ENCODE measurements at places on chromosomes 6 and 20.

DNA sequence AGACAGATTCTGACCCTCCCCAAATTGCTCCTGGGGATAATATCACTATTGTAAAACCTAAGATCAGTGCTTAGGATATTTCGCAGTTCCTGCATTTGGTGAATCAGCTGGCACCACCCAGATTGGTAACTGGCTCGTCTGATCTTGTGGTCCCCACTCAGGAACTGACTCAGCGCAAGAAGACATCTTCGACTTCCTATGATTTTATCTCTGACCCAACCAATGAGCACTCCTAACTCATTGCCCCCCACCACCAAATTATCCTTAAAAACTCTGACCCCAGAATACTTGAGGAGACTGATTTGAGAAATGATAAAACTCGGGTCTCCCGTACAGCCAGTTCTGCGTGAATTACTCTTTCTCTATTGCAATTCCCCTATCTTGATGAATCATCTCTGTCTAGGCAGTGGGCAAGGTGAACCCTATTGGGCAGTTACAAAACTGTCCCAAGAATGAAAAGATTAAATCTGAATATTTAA lies 55.7 kb upstream of the PRND start:
- DNase-seq = no peak

DNA sequence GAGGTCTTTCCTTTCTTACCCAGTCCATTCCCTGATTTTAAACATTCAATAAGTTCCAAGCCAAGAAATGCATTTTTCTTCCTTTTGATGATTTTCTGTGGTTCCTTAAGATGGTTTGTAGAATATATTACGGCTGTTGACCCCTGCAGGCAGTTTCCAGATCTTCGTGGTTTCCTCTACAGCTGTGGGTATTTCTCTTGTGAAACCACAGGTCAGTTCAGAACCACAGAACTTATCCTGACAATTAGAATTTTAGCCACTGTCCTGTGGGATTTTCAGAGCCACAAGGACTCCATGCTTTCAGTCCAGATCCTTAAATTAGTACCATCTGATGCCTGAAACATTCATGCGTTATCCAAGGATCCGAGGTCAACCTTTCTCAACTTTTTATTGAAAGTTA lies 29.7 kb upstream of the EXOC2 start:
- DNase-seq = no peak

GRCh38 chr6:3614918-3615317 lies 136.6 kb downstream of the PXDC1 start:
- DNase-seq = no peak

GRCh38 chr6:32529697-32530430 lies at the start of gene HLA-DRB5:
Gene HLA-DRB5 (minus strand): TSS chr6:32530287. CDS start chr6:32530224, 63 bp downstream.
- DNase-seq = no peak

DNA sequence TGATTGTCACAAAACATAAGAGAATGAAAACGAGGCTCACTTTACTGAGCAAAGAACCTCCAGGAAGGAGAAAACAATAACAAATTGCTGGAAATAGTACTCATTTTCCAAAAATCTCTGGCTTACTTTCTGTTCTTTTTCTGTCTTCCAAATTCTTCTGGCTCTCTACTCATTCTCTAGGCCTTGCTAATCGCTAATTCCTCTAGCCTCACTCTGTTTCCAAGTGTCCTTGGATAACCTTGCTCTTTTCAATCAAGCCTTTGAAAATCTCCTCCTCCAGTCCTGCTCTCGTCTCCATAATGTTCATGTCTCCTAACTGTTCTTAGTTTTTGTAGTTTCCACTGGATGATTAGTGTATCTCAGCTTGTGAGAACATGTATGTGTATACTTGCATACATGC lies 96.2 kb upstream of the MAP7 start:
- no peak for DNase-seq

DNA sequence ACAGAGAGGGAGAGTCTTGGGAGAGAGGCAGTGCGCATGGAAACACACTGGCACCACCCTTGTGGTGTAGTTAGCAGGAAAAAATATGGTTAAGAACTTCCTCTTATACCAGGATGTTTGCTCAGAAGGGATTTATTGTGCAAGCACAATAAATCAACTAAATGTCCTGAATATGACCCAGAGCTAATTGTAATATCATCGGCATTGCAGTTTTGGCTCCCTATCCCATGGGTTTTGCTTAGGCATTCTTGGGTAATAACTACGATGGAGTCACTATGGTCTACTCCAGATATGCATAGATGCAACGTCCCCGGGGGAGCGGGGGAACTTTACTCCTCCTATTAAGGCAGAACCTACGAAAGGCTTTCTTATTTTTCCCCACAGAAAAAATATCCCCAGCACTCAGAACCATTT lies 751.6 kb downstream of the EYS start:
- DNase-seq = no peak

DNA sequence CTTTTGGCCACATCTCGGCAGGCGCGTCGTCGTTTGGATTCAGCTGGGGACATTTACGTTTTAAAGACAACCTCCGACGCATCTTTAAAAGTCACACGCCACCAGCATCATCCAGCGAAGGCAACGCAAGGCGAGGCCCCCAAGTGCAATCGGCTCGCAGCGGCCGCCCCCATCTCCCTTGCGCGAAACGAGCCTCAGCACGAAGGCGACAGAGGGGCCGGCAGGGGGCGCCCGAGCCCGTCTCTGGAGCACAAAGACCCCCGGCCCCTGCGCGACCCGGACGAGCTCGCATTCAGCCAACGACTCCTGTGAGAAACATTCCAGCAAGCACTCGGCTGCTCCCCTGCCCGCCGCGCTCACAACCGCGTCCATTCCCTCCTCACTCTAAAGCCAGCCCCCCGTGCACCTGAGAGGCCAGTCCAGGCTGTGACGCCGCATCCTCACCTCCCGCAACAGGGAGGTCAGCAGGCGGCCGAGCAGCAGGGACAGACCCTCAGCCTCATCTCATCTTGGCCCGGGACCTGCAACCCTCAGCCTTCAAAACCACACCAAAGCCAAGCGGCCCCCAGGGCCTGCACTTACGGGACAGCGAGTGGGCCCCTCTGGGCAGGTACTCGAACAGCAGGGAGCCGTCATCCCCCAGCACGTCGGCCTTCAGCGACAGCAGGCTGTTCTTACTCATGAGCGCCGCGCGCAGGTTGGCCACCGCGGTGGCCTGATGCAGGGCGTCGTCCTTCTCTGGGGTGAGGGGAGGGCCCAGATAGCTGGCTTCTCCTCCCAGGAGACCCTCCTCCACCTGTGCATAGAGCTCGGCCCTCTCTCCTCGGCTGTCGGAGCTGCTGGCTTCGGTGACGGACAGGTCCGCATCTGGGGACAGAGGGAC lies 35.8 kb downstream of the SLC2A4RG start:
- no peak for DNase-seq

- DNase-seq = no peak
Measured at GRCh38 chr6:42046464-42047212, 3.7 kb upstream of the TAF8 start.

GRCh38 chr20:6029538-6029937 lies 24.3 kb downstream of the LRRN4 start:
- DNase-seq = no peak

DNA sequence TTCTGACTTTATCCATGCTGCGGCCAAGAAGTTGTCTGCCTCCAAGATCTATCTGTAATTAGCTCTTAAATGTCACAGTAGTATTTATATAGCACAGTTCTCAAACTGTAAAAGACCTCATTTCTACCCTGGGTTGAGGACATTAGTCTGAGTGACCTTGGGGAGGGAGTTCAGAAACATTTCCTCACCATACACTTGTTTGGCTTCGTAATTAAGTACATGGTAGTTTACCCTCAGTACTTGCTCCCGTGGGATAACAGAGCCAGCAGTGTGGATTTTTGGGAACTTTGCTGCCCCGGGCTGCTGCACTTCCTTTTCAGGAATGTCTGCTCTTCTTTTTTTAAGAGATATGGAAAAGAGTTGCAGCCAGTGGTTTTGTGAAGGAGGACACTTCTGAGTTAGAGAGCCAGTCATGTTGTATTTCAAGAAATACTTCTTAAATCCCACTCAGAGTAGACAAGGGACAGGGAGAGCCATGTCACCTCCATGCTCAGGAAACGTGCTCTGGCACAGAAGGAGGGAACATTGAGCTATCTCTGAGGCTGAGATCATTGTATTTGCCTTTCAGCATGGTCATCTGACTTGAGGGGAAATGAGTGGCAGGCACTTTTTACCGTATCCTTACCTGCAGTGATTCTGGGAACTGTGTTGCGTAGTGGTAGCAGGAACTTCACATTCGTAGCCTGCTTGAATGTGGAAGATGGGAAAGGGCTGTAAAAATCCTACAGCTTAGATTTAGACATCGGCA lies 33.6 kb downstream of the RPRD1B start:
- no peak for DNase-seq

DNA sequence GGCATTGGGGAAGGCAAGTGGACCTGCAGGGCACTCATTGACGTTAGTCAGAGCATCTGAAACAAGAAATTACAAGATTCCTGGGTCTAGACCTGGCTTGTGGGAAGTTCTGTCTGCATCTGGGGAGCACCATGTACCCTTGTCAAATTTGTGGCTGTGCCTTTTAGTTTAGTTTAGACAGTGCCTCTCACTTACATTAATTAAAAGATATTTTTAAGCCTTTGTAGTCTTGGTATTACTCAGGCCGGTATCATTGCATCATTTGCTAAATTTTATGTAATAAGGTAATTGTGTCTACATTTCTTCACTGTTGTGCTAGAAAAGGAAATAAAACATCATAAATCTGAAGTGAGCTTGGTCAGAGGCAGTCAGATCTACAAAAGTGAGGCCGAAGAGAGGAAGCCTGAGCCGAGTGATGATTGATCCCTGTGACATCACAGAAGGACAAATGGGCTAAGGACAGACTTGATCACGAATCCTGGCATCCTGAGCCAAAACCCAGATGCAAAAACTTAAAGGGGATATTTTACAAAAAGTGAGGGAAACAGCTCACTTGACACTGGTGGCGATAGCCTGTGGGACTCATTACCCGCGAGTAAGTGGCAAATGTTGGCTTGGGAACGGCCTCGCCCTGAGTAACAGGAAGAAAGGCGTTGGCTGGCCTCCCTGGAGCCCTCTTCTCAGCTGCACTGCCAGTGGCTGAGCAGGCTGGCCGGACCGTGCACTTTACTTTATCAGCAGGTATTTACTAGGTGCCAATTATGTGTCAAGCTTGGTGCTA lies 106.5 kb downstream of the TCP11 start:
- peak; percentile 47 for DNase-seq

DNA sequence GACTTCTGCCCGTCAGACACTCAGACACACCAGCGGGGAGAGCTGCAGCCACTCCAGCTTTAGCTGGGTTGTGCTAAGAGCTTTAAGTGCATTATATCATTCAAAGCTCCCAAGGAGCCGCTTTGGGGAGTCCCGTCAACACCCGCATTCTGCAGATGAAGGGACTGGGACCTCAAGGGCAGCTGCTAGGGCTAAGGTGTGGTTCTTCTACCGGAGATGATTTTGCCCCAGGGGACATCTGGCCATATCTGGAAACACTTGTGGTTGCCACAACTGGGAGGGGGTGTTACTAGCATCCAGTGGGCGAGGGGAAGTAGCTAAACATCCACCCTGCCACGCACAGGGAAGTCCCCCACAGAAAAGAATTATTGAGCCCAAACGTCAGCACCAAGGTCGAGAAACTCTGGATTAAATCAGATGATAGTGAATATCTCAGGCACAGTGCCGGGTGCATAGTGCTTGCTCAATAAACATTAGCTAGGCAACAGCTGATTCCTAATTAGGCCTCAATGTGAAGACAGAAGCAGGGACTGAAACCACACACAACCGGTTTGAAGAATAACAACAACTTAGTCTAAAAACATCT lies 29.6 kb downstream of the PMEPA1 start:
- DNase-seq = no peak

DNA sequence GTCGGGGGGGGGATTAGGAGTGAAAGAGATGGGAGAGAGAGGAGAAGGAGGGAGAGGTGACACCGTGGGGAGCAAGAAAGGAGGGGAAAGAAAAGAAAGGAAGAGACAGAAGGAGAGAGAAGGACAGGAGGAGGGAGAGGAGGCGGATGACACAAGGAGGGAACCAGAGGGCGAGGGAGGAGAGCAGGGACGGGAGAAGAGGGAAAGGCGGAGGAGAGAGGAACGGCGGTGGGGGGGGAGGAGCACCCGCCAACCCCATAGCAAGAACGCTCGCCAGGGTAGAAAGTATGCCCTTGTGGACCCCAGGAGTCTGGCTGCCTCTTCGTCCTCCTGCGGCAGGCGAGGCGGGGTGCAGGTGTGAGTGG lies 4.5 kb upstream of the INSM1 start:
- DNase-seq = peak; percentile 61

- no peak for DNase-seq
Measured at GRCh38 chr6:96923871-96924493, 546 bp upstream of the KLHL32 start.

GRCh38 chr6:55255113-55255512 lies 72.2 kb upstream of the GFRAL start:
- no peak for DNase-seq

GRCh38 chr6:42110683-42111082 lies 31.7 kb downstream of the C6orf132 start:
- DNase-seq = no peak

DNA sequence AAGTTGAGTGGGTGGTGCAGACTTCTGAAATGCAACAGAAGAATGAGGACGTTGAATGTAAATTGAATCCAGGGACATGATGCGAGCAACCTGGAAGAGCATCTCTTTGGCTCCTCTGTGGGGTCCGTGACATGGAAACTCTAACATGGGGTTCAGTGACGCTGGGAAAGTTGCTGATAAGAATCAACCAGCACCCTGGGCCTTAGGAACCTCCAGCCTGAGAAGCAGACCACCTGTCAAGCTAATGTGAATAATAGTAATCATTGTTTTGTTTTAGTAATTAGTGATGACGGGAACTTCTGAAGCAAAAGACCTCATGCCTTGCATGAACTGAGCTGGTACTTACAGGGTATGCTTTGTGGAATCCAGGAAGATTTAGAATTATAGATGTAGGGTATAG lies 25.2 kb upstream of the DOK5 start:
- DNase-seq = no peak

- DNase-seq = peak; percentile 19
Measured at GRCh38 chr6:169725125-169726048, 1.1 kb upstream of the PHF10 start.

- no peak for DNase-seq
Measured at GRCh38 chr6:40558102-40558501, 29.1 kb downstream of the LRFN2 start.

DNA sequence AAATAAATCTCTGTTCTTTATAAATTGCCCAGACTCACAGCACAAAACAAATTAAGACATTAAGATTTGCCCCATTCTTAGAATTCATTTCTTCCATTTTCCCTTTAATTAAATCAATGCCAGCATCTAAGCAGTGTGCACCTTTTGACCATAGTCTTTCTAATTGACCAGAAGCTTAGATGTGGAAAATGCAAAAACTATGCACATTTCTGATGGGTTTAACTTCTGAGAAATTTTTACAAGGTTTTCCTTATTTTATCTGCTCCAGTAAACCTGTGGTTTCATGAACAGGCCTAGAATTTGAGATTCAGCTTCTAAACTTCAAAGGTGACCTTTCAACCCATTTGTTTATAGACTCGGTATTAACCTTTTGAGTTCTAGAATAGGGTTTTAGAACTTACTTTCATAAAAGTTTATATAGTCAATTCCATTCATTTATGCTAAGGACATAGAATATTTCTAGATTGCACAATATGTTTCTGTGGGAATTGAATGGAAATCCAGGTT lies 437.8 kb upstream of the HSF2 start:
- DNase-seq = no peak
